ENCODE measurements at places on chromosomes 5 and 9. TPM values are rescaled to one million over a fixed set of nuclear protein-coding genes. Genes with fewer than 3 reads are reported as not detected.
A peak's percentile ranks its signal among the peaks of the same experiment; 100 is the strongest.

Gene C9orf50
- 0.26 TPM for polyA plus RNA-seq

Gene ALDH7A1
- 53.4 TPM for polyA plus RNA-seq

Gene LECT2
- not detected for polyA plus RNA-seq

Gene KCNV2
- 0.12 TPM for polyA plus RNA-seq

Gene PCDH12
- polyA plus RNA-seq: 16.9 TPM

Gene MLANA
- polyA plus RNA-seq: 1.4 TPM

DNA sequence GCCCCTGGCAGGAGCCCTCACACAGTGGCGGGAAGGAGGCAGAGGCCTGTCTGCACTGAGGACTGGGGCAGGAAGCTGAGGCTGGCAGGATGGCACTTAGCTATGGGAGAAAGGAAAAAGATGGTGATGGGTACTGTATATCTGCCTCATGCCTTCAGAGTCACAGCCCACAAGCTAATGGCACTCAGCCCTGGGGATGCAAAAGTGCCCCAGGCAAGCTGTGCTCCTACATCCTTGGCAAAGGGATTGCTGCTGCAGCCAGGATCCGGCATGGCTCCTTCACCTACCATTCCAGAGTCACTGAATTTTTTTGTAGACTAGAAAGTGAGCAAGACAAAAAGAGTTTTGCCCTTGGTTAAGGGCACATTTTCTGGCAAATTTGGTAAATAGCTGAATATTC is 8.7 kb downstream of the ACSL6 start:
- DNase-seq: no peak

DNA sequence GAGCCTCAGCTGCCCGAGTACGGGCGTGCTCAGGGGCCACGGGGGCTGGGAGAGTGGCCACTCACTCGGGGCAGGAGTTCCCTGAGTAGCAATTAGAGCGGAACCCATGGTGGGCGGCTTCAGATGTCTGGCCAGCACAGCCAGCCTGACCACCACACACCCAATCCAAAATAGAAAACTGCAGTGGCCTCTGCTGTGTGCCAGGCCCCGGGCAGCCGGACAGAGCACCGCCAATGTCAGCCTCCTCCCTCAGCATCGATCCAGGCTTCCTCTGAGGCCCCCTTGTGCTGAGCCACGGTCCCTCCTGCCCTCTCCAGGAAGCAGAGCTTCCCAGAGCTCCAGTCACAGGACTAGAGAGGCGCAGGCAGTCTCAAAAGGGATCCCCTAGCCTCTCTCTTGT is 2.7 kb downstream of the ADAMTS2 start:
- no peak for DNase-seq

GRCh38 chr9:89212171-89212570 is 33.6 kb upstream of the SHC3 start:
- no peak for DNase-seq

- DNase-seq: no peak
These were observed 32.7 kb upstream of the ADAMTSL1 start for GRCh38 chr9:18441261-18441660.

GRCh38 chr5:16561660-16562059 is 55.1 kb downstream of the RETREG1 start:
- no peak for DNase-seq

DNA sequence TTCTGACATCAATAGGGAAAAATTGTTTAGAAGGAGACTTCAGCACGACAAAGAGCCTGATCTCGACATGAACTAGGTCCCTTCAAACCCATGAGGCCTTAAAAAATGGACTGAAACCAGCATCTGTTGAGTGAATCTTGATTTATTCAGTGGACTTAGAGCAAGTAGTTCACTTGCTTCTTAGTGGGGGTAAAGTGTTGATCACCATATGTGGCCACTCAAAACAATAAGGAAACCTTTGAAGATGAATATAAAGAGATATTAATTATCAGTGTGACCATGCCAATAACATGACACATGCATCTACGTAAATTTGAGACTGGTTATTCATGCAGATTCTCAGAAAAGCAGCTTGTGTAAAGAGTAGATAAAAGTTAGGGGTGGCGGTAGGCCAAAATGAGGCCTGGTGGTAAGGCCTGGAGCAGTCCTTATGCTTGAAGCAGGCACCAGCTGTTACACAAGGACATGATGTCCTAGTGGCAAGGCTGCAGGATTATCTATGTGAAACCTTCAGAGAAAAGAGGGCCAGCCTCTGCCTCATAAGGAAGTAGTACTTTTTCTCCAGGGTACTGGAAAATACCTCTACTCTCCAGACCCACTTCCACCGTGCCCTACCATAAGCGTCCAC is 61.3 kb downstream of the S1PR3 start:
- no peak for DNase-seq

DNA sequence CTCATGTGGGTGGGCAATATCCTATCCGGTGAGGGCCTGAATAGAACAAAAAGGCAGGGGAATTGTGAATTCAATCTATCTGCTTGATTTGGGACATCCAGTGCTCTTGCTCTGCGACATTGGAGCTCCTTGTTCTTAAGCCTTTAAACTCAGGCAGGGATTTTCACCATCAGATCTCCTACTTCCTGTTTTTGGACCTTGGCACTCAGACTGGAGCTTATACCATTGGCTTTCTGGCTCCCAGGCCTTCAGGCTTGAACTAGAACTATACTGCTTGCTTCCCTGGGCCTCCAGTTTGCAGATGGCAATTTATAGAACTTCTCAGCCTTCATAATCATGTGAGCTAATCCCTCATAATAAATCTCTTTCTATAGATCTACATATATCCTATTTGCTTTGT is 134.3 kb upstream of the CLINT1 start:
- no peak for DNase-seq

DNA sequence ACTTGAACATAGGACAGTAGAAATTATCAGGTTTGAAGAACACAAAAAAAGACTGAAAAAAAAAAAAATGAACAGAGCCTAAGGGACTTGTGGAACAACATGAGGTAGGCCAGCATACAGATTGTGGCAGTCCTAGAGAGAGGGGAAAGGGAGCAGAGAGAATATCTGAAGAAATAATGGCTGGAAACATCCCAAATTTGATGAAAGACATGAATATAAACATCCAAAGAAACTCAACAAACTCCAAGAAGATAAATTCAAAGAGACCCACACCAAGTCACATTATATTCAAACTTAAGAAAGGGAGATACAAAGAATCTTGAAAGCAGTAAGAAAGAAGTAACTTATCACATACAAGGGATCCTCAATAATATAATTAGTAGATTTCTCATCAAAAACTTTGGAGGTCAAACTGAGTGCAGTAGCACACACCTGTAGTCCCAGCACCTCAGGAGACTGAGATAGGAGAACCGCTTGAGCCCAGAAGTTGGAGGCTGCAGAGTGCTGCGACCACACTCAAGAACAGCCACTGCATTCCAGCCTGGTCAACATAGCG is 9.1 kb downstream of the PLAA start:
- no peak for DNase-seq

- DNase-seq: peak; percentile 47
These were observed 42.2 kb downstream of the SECISBP2 start for GRCh38 chr9:89360465-89360864.

GRCh38 chr9:136840140-136840876 is 2.0 kb upstream of the AJM1 start:
- DNase-seq: no peak
